ENCODE measurements at places on chromosomes 11 and 22.

DNA sequence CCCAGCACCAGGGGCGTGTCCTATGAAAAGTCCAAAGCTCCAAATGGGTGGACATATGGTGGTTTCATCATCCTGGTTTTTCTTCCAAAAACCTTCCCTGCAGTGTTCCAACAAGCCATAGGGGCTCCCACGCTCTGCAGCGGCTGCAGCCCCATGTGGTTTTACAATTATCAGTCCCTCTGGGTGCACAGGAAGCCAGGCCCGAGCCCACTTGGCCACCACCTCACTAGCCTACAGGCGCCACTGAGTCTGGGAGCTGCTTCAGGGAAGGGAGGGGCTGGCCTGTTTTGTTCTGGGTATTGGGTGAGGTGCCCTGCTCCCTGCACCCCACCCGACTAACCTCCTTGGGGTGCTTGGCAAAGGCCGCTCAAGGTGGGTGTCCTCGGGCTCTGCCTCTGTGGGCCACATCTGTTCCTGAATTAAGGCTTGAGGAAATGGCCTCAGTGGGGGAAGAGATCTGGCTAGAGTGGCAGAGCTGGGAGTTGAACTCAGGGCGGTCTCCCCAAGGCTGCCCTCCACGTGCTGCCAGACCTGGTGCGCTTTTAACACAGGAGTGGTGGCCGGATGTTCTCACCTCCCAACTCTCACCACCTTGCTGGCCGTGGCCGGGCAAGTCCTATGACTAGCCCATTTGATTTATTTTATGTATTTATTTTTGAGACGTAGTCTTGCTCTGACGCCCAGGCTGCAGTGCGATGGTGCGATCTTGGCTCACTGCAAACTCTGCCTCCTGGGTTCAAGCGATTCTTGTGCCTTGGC is 5.3 kb upstream of the CDC42BPG start:
- DNase-seq: peak; percentile 34

- no peak for DNase-seq
Observed at GRCh38 chr22:40403141-40403540, 32.7 kb downstream of the SGSM3 start.

- no peak for DNase-seq
Observed at GRCh38 chr11:11071486-11071885, 213.6 kb upstream of the ZBED5 start.

- no peak for DNase-seq
Observed at GRCh38 chr11:35142481-35143075, 3.6 kb downstream of the CD44 start.

- DNase-seq: no peak
Observed at GRCh38 chr11:14443638-14444037, 56.0 kb downstream of the COPB1 start.

DNA sequence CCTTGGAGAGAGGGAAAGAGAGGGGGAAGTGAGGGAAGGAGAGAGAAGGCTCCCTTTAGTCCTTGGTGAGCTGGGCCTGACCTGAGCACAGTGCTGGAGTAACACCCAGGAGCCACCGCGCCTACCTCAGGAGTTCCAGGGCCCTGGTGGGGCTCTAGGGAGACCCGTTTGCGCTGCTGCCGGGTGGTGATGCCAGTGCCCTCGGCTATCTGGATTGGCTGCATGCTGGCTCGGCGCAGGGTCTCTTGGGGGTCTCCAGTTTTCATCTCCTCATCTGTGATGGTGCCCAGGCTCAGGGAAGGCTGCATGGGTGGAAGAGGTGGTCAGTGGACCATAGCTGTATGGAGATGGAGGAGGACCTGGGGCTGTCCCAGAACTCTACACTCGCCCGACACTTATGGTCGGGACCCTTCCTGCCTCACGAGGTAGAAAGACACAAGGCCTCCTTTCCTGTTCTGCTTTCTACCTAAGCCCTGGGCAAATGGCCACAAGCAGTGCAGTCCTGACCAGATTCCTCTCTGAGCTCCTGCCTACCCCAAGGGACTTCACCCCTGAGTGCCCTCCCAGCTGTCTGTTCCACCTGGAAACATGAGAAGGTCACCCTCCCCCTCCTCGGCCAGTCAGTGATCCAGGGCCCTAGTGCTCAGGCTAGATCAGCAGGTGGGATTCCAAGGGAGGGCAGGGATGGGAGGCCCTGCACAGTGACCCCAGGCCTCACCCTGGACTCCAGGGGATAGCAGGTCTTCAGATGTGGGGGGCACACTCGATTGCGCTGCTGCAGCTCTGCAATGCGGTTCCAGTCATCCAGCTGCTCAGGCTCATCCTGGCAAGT is 6.0 kb downstream of the IL18BP start:
- no peak for DNase-seq

DNA sequence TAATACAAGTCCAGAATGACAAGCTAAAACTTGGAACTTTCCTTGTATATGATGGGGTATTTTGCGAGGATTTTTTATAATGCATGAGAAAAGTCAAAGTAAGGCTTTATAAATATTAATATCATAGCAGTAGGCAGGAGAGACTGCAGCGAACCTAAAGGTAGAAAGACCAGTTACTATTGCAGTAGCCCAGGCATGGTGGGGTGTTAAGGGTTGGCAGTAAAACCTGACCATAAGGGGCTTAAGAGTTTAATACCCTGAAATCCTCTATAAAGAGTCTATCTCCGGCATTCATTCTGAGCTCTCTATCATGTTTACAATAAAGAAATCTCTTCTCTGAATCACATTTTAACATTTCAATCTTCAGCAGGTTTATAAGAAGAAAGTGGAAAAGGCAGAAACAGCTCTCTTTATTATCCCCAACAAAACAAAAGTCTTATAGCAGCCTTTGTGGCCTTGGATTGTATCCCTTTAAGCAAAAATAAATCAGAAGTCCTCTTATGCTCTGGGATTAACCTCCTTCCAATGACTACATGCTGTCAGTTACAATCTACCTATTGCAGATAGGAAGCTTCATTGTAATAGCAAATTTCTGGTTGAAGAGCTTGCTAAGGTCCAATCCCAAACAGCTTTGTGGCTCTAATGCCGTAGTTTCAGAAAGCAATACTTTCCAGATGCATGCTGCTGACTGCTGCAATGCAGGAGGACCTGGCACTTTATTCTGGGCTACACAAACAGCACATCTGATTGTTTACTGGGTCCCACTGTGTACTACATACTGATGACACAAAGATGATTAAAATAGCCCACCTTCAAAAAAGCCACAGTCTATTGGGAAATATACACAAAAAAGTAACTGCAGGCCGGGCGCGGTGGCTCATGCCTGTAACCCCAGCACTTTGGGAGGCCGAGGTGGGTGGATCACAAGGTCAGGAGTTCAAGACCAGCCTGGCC is 45.8 kb downstream of the SIK3 start:
- DNase-seq: no peak

- no peak for DNase-seq
Observed at GRCh38 chr11:13760115-13760514, 91.6 kb downstream of the FAR1 start.

DNA sequence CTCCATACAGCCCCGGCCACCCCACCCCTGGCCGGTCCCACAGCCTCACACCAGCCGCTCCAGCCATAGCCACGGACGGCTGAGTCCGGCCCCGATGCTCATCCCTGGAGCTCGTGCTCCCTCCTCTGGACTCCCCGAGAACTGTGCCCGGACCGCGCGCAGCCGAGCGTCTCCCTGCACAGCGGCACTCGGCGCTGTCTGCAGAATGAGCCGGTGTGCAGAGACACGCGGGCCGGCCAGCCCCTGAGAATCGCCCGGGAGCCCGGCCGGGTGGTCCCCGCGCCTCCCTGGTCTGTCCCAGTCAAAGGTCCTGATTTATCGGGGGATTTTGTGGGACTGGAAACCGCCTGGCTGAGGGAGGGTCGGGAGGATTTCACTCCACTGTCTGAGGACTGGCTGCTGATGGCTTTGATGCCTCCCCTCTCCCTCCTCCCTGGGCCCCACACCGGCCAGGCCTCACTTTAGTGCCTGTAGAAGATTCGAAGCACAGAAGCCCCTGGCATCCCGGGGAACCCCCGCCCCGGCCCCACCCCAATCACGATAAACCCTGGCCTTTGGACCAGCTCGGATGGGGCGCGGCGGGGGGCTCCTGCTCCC is 102.7 kb downstream of the BRD1 start:
- DNase-seq: peak; percentile 69

DNA sequence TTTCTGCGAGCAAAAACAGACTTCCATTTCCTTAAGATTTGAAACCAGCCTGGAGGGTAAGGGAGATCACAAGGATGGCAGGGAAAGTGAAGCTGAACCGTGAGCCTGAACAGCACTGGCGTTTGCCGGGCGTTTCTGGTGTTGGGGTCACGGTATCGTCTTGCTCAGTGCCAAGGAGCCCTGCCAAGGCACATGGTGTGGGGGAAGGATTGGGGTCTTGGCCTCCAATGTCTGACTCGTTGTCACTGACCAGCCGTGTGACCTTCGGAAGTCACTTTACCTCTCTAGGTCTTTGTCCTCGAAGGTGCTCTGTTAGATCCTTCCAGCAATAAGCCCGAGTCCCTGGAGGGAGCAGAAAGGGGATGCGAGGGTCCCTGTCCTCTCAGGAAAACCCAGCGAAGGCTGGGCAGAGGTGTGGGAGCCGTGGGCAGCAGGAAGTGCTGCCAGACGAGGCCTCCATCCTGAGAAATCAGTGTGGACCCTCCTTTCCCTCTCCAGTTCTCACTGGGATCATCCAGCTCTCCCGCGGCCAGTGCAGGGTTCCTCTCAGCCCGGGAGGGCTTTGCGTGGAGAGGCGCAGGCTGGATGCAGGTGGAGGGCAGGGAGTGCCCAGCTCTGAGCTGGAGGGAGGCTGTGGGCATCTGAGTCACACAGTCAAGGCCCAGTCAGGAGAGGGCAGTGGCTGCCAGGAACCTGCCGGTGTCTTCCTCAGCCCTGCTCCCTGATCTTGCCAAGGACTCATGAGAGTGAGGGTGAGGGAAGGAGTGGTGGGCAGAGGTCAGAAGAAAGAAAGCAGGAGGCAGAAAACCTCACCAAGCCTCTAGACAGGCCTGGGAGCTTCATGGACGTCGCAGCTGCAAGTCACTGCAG is 18.9 kb downstream of the TOM1 start:
- no peak for DNase-seq

DNA sequence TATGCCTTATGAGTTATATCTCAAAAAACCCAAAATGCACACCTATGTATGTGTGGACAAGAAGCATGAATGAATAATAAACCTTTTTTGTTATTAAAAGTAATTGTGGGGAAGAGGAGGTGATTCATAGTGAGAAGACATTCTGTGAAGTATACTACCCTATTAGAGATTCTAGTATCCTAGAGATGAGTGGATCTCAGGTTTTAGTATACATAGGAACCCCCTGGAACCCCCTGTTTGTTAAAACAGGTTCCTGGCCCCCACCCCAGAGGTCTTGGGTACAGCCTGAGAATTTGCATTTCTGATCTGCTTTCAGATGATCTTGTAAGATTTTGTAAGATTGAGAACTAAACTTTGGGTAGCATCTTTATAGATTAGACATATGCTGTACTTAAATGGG is 17.5 kb downstream of the NUCB2 start:
- DNase-seq: no peak

- DNase-seq: no peak
Observed at GRCh38 chr11:8232849-8233606, 30.6 kb downstream of the LMO1 start.

DNA sequence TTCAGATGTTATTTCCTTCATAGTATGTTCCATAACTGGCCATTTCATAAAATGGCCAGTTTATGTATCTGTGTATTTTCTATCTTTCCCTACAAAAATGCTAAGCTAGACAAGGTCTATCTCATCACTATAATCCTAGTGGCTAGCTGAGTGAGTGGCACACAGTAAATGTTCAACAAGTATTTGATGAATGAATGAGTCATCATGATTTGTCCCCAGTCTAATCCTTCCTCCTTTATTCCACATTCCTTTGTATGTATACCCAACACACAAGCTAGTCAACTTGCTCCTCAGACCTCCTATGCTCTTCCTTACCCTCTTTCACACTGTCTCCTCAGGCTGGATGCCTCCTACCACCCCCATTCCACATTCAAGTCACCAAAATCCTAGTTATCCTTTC is 12.5 kb downstream of the APLNR start:
- no peak for DNase-seq

DNA sequence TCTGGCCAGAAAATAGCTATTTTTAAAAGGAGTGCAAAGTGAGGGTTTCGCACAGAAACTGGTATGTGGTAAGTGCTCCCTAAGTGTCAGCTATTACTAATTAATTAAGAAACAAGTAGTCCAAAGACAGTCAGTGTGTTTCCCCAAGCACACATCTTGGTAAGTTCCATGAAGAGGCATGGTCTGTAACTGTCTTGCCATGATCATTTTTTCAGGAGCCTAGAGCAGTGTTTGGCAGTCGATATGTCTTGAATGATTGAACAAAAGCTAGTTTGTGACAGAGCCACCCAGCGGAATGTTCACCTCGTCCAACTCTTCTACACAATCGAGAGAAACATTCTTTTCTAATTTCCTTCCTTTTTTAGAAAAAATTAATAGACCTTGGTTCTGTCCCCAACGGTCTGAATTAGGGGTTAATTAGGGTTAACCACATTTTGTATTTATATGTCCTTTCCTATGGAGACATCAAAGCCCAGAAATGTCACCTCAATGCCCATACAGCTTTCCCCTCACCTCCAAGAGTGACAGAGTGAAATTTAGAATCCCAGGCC is 57.6 kb upstream of the FTH1 start:
- no peak for DNase-seq

- DNase-seq: no peak
Observed at GRCh38 chr22:40588726-40589125, 47.8 kb downstream of the MRTFA start.

DNA sequence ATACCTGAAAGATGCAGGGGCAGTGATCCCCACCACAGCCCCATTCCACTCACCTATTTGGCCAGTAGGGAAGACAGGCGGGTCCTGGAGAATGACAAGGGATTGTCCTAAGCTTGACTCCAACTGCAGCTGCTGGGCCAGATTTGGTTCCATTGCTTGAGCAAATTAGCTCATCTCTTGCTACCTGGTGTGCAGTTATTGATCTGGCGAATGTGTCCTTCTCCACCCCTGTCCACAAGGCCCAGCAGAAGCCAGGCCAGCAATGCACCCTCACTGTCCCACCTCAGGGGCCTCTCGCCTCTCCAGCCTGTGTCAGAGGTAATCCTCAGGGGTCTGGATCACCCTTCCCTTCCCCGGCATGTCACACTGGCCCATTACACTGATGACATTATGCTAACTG is 23.3 kb downstream of the TSPAN32 start:
- no peak for DNase-seq

GRCh38 chr22:25759825-25760231 is 17.8 kb downstream of the MYO18B start:
- DNase-seq: no peak

GRCh38 chr22:46996595-46997310 is 234.3 kb downstream of the TBC1D22A start:
- no peak for DNase-seq

GRCh38 chr11:82004537-82005213 is 729.0 kb downstream of the FAM181B start:
- DNase-seq: no peak

DNA sequence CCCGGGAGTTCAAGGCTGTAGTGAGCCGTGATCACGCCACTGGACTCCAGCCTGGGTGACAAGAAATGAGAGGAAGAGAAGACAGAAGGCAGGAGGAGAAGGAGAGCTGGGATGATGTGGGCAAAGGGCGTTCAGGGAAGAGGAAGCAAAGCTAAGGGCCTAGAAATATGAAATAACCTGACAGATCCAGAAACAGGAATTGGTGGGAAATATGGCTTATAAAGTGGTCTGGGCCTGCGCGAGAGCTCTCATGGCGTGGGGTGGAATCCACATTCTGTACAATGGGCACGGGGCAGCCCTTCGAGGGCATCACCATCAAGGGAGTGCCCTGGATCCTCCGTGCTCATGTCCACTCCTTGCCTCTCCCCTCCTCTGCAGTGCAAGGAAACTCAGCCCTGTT is 46.8 kb upstream of the RASSF10 start:
- DNase-seq: no peak

Data from dorsolateral prefrontal cortex (tissue), 122 donors.